Activated CD8-positive, alpha-beta memory T cell treated with anti-CD3 and anti-CD28 coated beads for 48 hours (primary cell): ENCODE measurements at places on chromosomes 6 and 20.

GRCh38 chr6:88848870-88849269 lies 114.5 kb downstream of the RNGTT start:
- no peak for DNase-seq

DNA sequence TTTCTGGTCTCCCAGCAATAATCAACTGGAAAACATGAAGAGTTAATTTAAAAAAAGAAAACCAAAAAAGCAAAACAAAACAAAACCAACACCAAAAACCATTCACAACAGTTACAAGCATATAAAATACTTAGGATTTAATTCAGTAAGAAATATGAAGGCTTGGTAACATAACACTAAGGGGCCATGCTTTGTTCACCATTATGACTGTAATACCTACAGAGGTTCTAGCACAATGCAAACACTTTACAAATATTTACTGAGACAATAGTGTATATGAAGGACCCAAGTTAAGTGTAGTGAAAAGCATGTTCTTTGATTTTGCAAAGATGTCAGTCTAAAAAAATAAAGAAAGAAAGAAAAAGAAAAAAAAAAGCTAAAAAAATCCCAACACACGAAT lies 109.8 kb upstream of the EMILIN3 start:
- no peak for DNase-seq

DNA sequence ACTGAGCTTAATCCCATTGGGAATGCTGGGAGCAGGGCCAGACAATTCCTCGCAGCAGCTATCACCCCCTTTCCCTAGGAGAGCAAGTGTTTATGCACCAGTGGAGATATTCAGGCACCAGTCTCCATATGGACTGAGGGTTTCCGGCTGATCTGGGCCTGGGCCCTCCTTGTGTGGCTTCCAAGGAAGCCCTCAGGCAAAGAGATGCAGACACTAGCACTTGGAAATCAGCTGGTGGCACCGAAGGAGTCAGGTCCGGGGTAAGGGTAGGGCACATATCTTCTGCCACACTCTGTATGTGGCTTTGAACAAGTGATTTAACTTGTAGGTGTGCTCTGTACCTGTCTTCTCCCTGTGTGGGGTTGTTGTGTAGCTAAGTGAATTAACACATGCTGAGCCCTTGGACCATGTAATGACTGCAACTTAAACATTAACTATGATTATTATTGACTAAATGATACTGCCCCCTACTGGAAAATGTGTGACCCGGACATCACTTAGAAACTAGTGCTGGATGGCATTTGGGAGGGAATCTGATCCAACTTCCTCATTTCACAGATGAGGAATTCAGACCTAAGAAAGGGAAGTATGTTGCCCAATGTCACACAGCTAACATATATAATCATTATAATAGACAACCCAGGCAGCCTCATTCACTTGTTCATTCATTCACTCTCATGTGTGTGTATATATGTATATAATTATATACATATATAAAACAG lies 19.3 kb upstream of the WFDC2 start:
- DNase-seq, result no peak

- no peak for DNase-seq
Measured at GRCh38 chr6:85579581-85579980, 14.1 kb downstream of the SNX14 start.

DNA sequence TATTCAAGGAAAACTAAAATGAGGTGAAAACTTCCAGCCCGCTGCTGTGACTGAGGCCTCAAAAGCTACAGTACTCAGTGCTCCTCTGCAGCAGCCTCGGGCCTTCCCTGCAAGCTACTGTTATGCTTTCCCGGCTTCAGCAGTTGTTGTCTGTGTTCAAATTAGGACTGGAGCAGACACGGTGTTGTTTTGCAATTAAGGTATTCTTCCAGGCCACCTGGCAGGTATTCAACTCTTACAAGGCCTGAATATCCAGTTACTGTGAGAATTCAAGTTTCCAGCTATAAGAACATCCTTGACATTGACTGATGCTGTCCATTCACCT lies 10.7 kb downstream of the TXNDC5 start:
- DNase-seq, result no peak

GRCh38 chr6:42720739-42721138 lies 1.7 kb downstream of the PRPH2 start:
- DNase-seq, result no peak

DNA sequence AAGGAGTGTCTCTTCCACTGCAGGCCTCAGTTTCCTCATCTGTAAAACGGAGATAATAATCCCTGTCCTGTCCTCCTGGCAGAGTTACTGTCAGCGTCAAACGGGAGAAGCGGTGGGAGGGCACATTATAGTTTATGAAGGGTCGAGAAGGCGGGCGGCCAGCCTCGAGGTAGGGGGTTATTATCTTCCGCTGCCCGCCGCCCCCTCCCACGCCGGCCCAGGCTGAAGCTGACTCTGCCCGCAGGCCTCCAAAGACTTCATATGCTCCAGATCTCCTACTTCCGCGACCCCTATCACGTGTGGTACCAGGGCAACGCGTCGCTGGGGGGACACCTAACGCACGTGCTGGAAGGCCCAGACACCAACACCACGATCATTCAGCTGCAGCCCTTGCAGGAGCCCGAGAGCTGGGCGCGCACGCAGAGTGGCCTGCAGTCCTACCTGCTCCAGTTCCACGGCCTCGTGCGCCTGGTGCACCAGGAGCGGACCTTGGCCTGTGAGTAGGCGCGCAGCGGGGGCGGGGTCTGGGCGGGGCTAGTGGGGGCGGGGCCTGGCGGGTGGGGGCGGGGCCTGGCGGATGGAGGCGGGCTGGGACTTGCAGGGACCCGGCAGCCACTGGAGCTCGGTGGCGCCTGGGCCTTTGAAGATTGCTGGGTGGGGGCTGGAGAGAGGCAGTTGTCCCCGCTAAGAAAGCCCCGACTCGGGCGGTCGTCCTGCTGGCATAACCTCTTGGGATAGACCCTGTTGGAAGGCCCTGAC lies 2.8 kb downstream of the PROCR start:
- DNase-seq, result no peak
